Stimulated activated CD4-positive, alpha-beta T cell treated with anti-CD3 and anti-CD28 coated beads, Interleukin-15, amount 100 ng/mL, for 1 hour (primary cell): ENCODE measurements at places on chromosomes 3 and 15.

DNA sequence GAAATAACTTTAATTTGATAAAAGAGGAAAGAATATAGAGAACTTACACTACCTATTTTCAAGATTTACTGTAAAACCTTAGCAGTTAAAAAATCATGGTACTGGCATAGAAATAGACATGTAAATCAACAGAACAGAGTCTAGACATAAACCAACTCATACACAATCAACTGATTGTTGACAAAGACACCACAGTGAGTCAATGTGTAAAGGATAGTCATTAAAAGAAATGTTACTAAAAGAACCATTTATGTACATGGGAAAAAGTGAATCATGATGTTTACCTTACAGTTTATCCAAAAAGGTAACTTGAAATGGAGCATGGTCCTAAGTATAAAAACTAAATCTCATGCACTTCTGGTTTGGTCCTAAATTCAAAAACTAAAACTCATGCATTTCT, 847.4 kb downstream of the IGSF11 start:
- no peak for DNase-seq

GRCh38 chr3:163812006-163812405, 1266.3 kb downstream of the SI start:
- DNase-seq: no peak

DNA sequence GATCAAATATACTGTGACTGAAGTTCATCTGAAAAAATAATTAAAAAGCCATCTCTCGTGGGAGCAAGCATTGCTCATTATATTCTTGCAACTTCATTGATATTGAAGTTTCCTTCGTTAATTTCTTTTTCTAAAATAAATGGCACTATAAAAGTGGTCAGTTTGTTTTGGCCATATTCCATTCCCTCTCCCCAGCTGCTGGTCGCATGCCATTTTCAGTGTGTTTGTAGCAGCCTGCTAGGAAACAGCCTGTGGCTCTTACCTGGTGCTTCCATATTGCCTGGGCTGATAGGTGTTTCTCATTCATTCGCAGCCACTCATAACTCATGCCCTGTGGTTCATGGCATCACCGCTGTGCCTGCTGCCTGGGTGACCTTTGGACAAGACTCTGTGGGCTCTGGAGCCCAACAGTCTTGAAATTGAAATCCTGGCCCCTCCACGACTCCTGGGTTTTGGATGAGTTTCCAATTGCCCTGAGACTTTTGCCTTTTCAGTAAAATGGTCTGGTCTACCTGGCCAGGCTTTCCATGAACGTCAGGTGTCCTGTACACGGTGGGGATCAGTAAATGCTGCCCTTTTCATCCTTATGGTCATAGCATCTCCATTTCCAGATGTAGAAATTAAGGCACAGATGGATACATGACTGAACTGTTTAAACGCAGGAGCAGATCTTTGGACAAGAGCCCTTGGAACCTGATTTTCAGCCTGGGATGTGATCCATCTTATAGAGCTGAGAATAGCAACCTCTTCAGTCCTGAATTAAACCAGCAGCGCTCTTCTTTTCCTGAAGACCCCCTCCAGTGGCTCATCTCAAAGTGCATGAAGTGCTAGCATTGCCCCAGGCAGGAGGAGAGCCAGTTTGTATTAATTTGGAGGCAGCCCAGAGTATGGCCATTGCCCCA, 69.4 kb downstream of the SLCO3A1 start:
- DNase-seq: no peak

DNA sequence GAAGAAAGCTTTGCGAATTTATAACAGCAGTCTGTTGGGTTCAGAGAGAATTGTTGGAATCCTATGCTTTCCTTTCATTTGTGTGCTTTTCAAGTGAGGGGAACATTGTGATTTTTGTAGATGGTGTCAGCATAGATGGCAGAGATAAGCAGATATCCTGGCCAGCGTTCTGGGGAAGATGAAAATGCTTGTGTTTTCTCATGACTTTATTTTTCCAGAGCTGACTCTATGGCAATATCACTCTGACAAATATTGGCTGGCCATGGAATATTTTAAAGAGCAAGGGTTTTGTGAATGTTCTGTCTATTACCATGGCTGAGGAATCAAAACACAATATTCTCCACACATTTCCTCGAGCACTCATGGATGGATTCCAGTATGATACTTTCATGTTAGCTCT, 108.8 kb downstream of the MITF start:
- no peak for DNase-seq

- DNase-seq: no peak
Observed at GRCh38 chr3:159733194-159733860, 255.3 kb upstream of the IL12A start.

- no peak for DNase-seq
Observed at GRCh38 chr3:22542311-22542710, 660.8 kb upstream of the UBE2E2 start.

- DNase-seq: peak; percentile 7
Observed at GRCh38 chr3:40580494-40581091, 55.8 kb downstream of the ZNF621 start.

DNA sequence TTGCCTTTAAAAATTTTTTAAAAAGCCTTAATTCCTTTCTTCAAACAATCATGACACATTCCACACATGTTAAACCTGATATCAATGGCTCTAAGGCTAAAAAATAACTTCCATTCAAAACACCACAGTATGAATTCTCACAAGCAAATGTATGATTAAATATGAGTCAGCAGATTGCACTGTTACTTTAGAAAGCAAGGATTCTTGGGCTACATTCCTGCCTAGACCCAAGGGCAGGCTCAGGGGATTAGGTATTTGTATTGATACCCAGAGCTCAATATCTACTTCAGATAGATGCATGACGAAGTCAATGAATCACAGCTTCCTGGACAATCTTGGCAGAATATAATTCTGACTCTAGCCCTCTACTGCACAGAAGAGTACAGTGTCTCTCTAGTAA, 65.7 kb downstream of the RARB start:
- DNase-seq: no peak

GRCh38 chr3:164687211-164687610, 391.1 kb downstream of the SI start:
- no peak for DNase-seq

- DNase-seq: no peak
Observed at GRCh38 chr15:37134699-37135131, 34.4 kb upstream of the MEIS2 start.

- DNase-seq: no peak
Observed at GRCh38 chr3:66010739-66011655, 27.7 kb downstream of the MAGI1 start.

GRCh38 chr3:105843994-105844393, 24.8 kb downstream of the CBLB start:
- DNase-seq: no peak

DNA sequence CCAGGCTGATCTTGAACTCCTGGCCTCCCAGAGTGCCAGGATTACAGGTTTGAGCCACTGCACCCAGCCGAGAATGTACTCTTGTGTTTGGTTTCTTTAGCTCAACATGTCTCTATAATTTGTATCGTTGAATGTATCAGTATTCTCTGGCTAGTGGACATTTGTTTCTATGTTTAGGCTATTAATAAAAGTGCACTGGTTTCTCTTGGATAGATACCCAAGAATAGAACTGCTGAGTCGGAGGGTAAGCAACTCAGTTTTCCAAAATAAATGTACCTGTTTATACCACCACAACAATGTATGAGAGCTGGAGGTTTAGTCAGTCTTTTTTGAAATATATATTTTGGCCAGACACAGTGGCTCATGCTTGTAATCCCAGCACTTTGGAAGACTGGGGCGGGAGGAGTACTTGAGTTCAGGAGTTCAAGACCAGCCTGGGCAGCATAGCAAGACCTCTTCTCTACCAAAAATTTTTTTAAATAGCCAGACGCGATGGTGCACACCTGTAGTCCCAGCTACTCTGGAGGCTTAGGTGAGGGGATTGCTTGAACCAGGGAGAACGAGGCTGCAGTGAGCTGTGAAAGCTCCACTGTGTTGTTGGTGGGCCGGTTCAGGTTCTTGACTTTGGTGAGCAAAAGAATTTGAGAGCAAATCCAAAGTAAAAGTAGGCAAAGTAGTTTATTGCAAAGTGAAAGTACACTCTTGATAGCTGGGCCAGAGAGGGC, 7.7 kb upstream of the IVD start:
- no peak for DNase-seq

GRCh38 chr3:69803681-69804270, 64.5 kb downstream of the MITF start:
- DNase-seq: no peak

DNA sequence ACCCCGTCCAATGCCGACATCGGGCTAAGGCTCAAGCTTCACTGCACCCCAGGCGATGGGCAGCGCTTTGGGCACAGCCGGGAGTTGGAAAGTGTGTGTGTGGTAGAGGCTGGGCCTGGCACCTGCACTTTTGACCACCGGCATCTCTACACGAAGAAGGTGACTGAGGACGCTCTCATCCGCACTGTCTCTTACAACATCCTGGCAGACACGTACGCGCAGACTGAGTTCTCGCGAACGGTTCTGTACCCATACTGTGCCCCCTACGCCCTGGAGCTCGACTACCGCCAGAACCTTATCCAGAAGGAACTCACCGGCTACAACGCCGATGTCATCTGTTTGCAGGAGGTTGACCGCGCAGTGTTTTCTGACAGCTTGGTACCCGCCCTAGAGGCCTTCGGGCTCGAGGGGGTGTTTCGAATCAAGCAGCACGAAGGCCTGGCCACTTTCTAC, 1.0 kb downstream of the PDE12 start:
- peak; percentile 1 for DNase-seq

GRCh38 chr15:80403712-80404056, 498 bp upstream of the ARNT2 start:
- no peak for DNase-seq

- DNase-seq: no peak
Observed at GRCh38 chr3:14451844-14452739, 49.7 kb downstream of the SLC6A6 start.

- DNase-seq: no peak
Observed at GRCh38 chr3:65914032-65914739, 124.5 kb downstream of the MAGI1 start.

DNA sequence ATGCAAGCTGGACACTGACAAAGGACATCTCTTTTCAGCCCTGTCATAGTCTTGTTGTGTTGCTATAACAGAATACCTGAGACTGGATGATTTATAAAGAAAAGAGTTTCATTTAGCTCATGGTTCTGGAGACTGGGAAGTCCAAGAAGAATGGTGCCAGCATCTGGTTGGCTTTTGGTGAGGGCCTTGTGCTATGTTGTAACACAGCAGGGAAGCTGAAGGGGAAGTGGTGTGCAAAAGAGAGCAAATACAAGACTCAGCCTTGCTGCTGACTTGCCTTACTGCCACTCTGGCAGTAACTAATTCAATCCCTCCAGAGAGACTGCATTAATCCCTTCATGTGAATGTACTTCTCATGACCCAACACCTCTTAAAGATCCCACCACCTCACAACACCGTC, 356.3 kb upstream of the PROK2 start:
- DNase-seq: no peak

DNA sequence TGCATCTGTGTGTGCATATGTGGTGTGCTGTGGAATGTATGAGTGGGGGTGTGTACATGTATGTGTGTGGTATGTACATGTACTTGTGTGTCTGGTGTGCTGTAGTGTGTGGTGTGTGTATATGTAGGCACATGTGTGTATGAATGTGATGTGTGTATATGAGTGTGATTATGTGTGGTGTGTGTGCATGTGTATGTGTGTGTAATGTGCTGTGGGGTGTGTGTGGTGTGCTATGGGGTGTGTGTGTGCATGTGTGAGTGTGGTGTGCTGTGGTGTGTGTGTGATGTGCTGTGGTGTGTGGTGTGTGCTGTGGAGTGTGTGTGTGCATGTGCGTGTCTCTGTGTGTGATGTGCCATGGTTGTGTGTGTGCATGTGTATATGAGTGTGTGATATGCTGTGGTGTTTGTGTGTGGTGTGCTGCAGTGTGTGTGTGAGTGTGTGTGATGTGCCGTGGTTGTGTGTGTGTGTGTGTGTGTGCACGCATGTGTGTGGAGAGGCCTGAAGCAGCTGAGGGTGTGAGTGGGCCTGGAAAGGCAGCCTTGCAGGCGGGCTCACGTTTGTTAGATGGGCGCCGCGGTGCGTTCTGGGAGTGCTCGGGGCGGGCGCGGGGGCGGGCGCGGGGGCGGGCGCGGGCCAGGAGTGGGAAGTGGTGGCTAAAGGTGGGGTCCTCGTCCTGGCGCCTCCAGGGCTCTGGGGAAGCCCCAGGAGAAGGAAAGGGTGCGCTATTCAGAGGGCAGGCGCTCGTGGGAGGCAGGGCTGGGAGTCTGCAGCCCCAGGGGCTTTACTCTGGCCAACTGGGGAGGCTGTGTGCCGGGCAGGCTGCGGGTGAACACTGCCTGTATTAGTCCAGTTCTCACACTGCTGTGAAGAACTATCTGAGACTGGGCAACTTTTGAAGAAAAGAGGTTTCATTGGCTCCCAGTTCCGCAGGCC, 116.9 kb downstream of the GABRG3 start:
- no peak for DNase-seq

DNA sequence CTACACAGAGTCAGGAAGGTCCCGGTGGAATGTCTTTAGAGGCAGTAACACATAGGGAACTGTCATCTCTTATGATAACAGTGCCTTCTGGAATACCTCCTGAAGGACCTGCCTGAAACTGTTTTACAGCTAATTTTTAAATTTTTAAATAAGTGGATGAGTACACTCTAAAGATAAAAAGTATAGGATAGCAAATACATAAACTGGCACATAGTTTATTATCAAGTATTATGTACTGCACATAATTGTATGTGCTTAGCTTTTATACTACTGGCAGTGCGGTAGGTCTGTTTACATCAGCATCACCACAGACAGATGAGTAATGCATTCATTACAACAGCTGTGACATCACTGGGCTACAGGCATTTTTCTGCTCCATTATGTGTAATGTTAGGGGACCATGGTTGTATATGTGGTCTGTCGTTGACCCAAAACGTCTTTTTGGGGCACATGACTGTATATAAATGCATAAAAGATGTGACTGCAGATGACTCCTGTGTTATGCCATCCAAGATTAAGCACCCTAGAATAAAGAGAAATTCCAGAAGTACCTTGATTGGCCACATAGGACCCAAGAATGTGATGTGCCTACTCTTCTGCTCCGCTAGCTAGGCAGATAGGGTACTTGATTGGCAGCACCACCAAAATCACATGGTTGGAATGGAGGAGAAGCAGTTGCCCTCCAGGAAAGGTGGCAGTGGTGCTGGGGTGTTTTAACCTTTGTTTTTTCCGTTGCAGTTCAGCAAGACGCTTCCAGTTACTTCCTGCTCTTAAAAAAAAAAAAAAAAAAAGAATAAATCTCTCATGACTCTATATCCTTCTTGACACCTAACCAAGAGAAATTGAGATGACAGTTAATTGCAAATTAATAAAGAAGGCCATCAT, 3.3 kb downstream of the VPS8 start:
- no peak for DNase-seq

- no peak for DNase-seq
Observed at GRCh38 chr3:156187146-156187769, 66.9 kb downstream of the KCNAB1 start.

GRCh38 chr3:17874636-17875035, 132.2 kb upstream of the TBC1D5 start:
- DNase-seq: no peak
